ENCODE measurements at places on chromosomes 5 and 9.

- peaks cover 20% of the 10 kb centered on the region for H3K27me3 ChIP-seq
- peaks cover 13% of the 10 kb centered on the region for H3K4me1 ChIP-seq
- DNase-seq, result no peak
- H3K4me3 ChIP-seq, result no peak overlapping the region
- H3K36me3 ChIP-seq, result peaks cover 4% of the 10 kb centered on the region
These were observed 16.9 kb upstream of the FER start for GRCh38 chr5:108730617-108731340.

GRCh38 chr9:124291801-124292396, 34.1 kb downstream of the NEK6 start:
- no peak for DNase-seq
- no peak overlapping the region for H3K4me3 ChIP-seq
- no peaks in the 10 kb centered on the region for H3K36me3 ChIP-seq

DNA sequence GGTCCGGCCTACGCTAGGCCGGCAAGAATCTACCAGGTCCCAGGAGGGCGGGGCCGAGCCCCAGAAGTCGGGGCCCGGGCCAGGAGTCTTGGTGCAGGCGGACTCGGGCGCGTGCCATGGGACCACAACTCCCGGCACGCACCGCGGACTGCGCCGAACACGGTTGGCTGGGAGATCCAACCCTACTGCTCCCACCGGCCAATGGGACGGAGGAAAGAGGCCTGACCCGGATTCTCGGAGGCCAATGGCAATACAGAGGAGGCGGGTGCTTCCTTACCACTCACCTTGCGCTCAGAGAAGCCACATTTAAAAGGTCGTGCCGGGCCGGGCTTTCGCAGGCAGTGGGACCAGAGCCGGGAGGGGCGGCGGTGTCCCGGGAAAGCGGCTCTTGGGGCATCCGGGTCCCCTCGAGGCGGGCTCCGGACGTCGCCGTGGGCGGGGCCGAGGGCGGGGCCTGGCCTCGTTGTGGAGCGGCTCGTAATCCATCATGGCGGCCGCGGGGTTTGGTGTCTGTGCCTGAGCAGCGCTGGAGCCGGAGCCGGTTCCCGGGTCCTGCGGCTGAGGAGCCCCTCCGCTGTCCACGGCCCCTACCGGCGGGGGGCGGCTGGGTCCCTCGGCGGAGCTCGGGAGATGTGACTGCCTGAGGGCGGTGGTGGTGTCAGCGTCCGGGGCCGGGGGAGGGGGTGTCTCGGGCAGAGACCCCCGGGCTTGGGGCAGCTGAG, 19.1 kb downstream of the EXOSC2 start:
- peak overlapping the region; percentile 96 for H3K4me3 ChIP-seq
- peak; percentile 93 for DNase-seq
- peak overlapping the region; percentile 90 for H3K27ac ChIP-seq
- peaks cover 7% of the 10 kb centered on the region for H3K36me3 ChIP-seq
- peaks cover 27% of the 10 kb centered on the region for H3K4me1 ChIP-seq

GRCh38 chr9:129275626-129276247, 97.7 kb upstream of the IER5L start:
- H3K4me1 ChIP-seq, result peaks cover 17% of the 10 kb centered on the region
- no peak for DNase-seq
- peaks cover 5% of the 10 kb centered on the region for H3K36me3 ChIP-seq
- H3K27me3 ChIP-seq, result peaks cover 14% of the 10 kb centered on the region

- no peaks in the 10 kb centered on the region for H3K36me3 ChIP-seq
- H3K27me3 ChIP-seq, result no peaks in the 10 kb centered on the region
- no peaks in the 10 kb centered on the region for H3K4me1 ChIP-seq
- no peak overlapping the region for H3K27ac ChIP-seq
- H3K4me3 ChIP-seq, result no peak overlapping the region
- DNase-seq, result no peak
These were observed 214.6 kb upstream of the C9orf72 start for GRCh38 chr9:27787891-27788290.

DNA sequence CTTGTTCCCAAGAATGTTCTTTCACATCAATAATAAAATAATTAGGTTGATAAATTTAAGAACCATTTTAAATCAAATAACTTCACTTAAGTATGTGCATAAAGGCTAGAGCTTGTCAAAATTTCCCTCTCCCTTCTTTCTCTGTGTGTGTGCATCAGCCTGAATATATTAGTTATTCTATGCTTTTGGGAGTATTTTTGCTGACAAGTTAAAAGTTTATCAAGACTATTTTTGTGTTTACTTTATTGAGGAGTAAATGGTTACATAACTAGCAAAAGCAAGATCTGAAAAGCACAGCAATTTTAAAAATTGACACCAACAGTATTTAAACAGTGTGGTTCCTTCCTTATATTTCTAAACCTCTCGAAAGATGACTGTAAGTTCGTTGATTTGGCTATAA, 261.7 kb downstream of the ISL1 start:
- H3K4me1 ChIP-seq, result no peaks in the 10 kb centered on the region
- DNase-seq, result no peak
- H3K4me3 ChIP-seq, result no peak overlapping the region

DNA sequence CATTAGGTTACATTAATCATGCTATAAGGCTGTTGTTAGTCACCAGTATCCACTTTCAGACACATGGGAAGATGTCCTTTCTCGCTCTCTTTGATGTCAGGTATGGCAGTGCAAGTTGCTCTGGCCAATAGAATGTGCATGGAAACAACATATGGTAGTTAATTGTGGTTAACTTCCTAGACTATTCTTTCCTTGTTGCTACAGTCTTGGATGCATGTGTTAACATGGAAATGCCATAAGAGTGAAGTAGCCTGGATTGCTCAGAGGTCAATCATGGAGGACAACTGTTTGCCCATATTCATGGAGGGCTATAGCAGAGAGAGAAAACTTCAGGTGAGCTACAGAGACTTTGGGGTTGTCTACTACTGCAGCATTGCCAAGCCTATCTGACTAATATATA, 245.8 kb upstream of the GAS1 start:
- H3K27me3 ChIP-seq, result peaks cover 34% of the 10 kb centered on the region
- peaks cover 2% of the 10 kb centered on the region for H3K4me1 ChIP-seq
- no peaks in the 10 kb centered on the region for H3K36me3 ChIP-seq
- DNase-seq, result no peak
- H3K4me3 ChIP-seq, result no peak overlapping the region
- no peak overlapping the region for H3K27ac ChIP-seq

GRCh38 chr9:74942801-74943200, 9.9 kb downstream of the C9orf40 start:
- H3K27me3 ChIP-seq, result no peaks in the 10 kb centered on the region
- H3K4me3 ChIP-seq, result no peak overlapping the region
- peak overlapping the region; percentile 76 for H3K27ac ChIP-seq
- DNase-seq, result peak; percentile 8
- H3K36me3 ChIP-seq, result no peaks in the 10 kb centered on the region

GRCh38 chr9:35395706-35396101, 94.2 kb upstream of the RUSC2 start:
- no peak overlapping the region for H3K4me3 ChIP-seq
- H3K4me1 ChIP-seq, result no peaks in the 10 kb centered on the region
- H3K27ac ChIP-seq, result no peak overlapping the region
- peaks cover 38% of the 10 kb centered on the region for H3K27me3 ChIP-seq

GRCh38 chr9:35397216-35397698, 92.7 kb upstream of the RUSC2 start:
- DNase-seq, result no peak
- H3K27ac ChIP-seq, result no peak overlapping the region
- H3K27me3 ChIP-seq, result peaks cover 38% of the 10 kb centered on the region
- no peaks in the 10 kb centered on the region for H3K4me1 ChIP-seq
- H3K36me3 ChIP-seq, result no peaks in the 10 kb centered on the region

DNA sequence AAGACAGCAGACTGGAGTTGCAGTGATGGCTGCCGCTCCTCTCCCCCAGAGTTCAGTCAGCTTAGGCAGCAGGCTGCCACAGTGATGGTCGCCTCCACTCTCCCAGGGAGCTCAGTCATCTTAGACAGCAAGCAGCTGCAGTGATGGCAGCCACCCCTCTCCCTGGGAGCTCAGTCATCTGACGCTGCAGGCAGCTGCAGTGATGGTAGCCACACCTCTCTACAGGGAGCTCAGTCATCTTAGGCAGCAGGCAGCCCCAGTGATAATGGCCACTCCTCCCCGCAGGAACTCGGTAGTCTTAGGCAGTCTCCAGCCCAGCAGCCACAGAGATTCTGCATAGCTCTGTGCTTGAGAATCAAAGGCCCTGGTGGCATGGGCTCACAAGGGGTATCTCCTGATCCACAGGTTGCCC, 582.7 kb downstream of the DTWD2 start:
- H3K4me3 ChIP-seq, result no peak overlapping the region
- H3K4me1 ChIP-seq, result no peaks in the 10 kb centered on the region
- no peaks in the 10 kb centered on the region for H3K27me3 ChIP-seq
- H3K27ac ChIP-seq, result no peak overlapping the region
- no peak for DNase-seq

DNA sequence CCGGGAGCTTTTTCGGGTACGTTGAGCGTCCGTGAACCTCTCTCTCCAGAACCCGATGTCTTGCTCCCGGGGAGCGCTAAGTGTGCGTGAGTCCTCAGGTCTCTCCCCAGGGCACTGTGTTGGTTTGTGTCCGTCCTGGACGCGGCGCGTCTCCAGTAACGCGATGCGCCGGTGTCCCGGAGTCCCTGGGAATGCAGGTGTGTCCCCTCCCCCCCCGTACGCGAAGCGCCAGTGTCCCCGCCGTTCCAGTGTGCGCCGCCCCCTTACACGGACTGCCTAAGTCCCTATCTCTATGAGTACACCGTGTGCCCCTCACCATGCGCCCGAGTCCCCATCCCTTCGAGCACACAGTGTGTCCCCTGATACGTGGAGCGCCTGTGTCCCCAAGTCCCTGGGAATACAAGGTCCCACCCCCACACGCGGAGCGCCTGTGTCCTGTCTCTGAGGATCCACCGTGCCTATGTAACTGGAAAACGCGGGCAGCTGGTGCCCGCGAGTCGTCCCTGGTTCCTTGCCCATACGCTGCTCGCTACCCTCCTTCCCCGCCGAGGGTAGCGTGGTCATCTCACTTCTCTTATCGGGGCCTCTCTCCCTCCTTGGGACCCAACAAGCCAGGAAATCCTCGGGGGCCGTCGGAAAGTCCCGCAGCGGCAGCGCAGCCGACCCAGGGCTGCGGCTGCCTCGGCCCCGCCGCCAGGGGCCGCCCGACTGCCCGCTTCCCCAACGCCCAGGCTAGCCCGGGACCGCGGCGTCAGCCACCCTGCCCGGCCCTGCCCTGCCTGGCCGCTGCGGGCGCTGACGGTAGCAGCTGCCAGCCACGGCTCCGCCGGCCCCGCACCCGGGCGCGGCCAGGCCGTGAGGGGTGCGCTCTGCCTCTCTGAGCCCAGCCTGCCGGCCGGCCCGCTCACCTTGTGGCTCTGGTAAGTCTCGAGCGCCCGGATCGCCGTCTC, 709 bp downstream of the ELL2 start:
- peaks cover 34% of the 10 kb centered on the region for H3K36me3 ChIP-seq
- H3K27me3 ChIP-seq, result no peaks in the 10 kb centered on the region
- peak overlapping the region; percentile 99 for H3K4me3 ChIP-seq
- peak; percentile 68 for DNase-seq

- H3K4me3 ChIP-seq, result no peak overlapping the region
- no peak overlapping the region for H3K27ac ChIP-seq
- H3K4me1 ChIP-seq, result no peaks in the 10 kb centered on the region
- H3K36me3 ChIP-seq, result peaks cover 4% of the 10 kb centered on the region
These were observed 104.1 kb downstream of the TLE1 start for GRCh38 chr9:81585191-81585763.

DNA sequence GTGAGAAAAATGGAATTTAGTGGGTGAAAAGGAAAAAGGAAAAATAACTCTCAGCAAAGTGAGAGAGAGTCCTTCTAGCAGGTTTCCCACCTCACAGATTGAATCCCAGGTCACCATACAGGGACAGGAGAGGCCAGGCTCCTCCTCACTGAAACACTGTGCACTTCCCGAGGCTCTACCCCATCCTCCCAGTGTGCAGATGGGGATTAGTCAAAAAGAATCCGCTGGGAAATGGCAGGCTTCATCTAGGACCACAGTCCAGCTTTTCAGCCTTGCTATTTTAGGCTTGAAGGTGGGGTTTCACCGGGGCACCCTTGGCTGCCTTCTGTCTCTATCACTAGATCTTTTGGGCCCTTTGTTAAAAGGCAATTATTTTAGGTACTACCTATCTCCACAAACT, 47.8 kb downstream of the YIPF5 start:
- no peak overlapping the region for H3K27ac ChIP-seq
- DNase-seq, result no peak
- no peaks in the 10 kb centered on the region for H3K36me3 ChIP-seq

GRCh38 chr9:16825971-16826625, 44.4 kb downstream of the BNC2 start:
- no peak overlapping the region for H3K4me3 ChIP-seq
- no peaks in the 10 kb centered on the region for H3K4me1 ChIP-seq
- no peak for DNase-seq

DNA sequence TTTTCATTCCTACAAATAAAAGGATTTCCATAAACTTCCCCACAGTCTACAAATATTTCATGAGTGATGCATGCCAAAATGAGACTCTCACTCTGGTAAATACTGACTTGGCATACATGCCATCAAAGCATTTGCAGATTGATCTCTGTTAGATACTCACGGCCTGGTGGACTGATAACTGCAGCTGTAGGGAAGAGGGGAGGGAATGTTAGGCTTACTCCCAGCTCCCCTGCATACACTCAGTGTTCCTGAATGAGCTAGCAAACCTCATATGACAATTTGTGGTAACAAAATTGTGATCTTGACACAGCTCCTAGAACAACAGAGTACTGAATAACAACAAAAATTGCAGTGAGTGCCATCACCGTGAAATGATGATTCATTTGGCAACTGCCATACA, 435.3 kb downstream of the NR2F1-AS1 start:
- H3K27me3 ChIP-seq, result no peaks in the 10 kb centered on the region
- no peak for DNase-seq
- no peaks in the 10 kb centered on the region for H3K4me1 ChIP-seq
- H3K27ac ChIP-seq, result no peak overlapping the region

DNA sequence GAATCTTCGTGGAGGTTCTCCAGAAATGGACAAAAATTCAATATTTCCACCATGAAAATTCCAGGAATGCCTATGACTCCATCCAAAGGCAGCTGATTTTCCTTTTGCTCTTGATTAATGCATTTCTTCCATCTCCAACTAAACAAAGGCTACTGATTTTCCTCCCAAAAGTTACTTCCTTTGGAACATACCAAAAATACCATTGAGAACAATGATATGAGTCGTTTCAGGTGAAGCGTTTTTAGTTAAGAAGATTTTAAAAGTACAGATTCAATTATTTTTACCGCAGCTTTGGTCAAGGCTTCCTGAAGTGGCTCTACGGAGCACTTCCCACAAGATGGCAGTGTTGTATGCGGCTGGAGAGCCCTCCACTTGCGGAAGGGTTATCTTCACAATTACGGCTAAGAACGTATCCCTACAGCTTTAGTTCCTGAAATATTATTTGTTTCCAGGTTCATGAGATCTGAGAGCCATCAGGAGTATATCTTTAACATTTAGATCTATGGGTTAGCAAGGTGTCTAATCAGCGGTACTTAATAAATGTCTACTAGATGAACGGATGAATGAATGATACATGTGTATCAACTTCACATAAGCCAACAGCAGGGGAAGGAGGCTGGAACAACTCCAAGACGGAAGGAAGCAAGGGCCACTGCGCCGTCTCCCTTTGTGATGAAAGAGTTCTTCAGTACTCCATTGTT, 35.9 kb upstream of the ARSB start:
- DNase-seq, result peak; percentile 4
- H3K27me3 ChIP-seq, result peaks cover 78% of the 10 kb centered on the region
- no peaks in the 10 kb centered on the region for H3K36me3 ChIP-seq
- H3K4me3 ChIP-seq, result no peak overlapping the region

- H3K27me3 ChIP-seq, result peaks cover 19% of the 10 kb centered on the region
- no peak for DNase-seq
- H3K4me1 ChIP-seq, result no peaks in the 10 kb centered on the region
- no peak overlapping the region for H3K4me3 ChIP-seq
- peaks cover 2% of the 10 kb centered on the region for H3K36me3 ChIP-seq
- H3K27ac ChIP-seq, result no peak overlapping the region
These were observed 81.2 kb downstream of the PHAX start for GRCh38 chr5:126681970-126682369.

All from effector memory CD8-positive, alpha-beta T cell (primary cell).